Fibroblast of the aortic adventitia (primary cell): ENCODE measurements at places on chromosomes 12 and 14. TPM values are rescaled to one million over a fixed set of nuclear protein-coding genes. Genes with fewer than 3 reads are reported as not detected.

Gene DPPA3
- total RNA-seq: not detected in 2 replicates

Gene GPR137C
- 0.49 and 1.7 TPM in 2 replicates for total RNA-seq

Gene AICDA
- not detected in 2 replicates for total RNA-seq

Gene HCAR1
- 1.5 and 2.2 TPM in 2 replicates for total RNA-seq

Gene WNT5B
- 3.1 and 16.6 TPM in 2 replicates for total RNA-seq

Gene RERGL
- total RNA-seq: not detected in 2 replicates

Gene CLEC2A
- total RNA-seq: not detected in 2 replicates

Gene OR6C76
- not detected in 2 replicates for total RNA-seq

Gene TAS2R9
- total RNA-seq: 0.09 TPM in 1 of 2 replicates, not detected in the other

Gene MYF6
- not detected in 2 replicates for total RNA-seq

Gene CFAP54
- total RNA-seq: 3.0 and 5.6 TPM in 2 replicates

Gene TAS2R8
- 0.45 TPM in 1 of 2 replicates, not detected in the other for total RNA-seq

Gene FSCB
- 0.09 and 1.4 TPM in 2 replicates for total RNA-seq

Gene PTHLH
- 1.6 and 4.3 TPM in 2 replicates for total RNA-seq

Gene KRT85
- total RNA-seq: not detected in 2 replicates

Gene SLC5A8
- not detected in 2 replicates for total RNA-seq

Gene PCNX4
- 114 and 256 TPM in 2 replicates for total RNA-seq

Gene PMCH
- 0.27 TPM in 1 of 2 replicates, not detected in the other for total RNA-seq

Gene LBHD2
- not detected in 2 replicates for total RNA-seq

DNA sequence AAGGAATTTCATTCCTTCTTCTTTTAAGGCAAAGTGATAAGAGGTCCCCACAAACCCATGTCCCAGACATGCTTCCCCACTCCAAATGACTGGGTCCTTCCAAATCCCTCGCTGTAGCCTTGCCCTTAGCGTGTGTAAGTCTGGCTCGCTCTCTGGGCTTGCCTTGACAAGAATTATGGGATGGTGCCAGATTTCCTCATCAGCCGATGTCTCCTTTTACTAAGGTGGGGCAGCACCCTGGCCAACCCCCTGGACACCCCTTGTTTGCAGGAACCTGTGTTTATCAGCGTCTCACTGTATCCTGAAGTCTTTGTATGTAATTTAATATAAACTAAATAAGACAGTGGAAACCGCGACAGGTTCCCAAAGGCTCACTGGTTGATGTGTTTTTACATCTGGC lies 493.3 kb downstream of the EGLN3 start:
- DNase-seq: no peak

DNA sequence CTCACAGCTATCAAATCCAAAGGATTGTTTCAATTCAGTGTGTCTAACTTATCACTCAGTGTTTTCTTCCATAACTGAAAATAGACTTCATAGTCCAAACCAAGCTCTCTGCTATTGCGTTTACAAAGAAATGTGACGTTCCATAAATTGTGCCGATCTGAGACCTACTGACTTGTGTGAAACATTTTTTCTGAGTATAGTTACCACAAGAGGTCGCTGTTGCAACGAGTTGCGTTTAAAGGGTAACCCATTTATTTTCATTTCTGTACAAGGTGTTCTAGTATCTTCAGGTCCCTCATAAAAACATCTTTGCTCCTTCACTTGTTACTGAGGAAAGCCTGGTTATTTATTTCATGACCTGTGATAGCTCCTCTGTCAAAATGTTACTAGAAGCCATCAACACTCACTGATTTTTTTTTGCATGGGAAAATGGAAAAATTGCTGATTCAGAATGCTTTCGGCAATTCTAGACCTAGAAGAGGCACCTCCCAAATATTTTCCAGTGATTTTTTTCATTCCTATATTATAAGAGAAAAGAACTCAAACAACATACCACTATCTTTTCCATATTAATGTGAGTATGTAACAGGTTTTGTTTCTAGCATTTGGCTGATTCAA lies 60.9 kb upstream of the OR4E1 start:
- peak; percentile 27 for DNase-seq

- peak; percentile 63 for DNase-seq
These were observed 1428.3 kb downstream of the AACS start for GRCh38 chr12:126493366-126494108.

DNA sequence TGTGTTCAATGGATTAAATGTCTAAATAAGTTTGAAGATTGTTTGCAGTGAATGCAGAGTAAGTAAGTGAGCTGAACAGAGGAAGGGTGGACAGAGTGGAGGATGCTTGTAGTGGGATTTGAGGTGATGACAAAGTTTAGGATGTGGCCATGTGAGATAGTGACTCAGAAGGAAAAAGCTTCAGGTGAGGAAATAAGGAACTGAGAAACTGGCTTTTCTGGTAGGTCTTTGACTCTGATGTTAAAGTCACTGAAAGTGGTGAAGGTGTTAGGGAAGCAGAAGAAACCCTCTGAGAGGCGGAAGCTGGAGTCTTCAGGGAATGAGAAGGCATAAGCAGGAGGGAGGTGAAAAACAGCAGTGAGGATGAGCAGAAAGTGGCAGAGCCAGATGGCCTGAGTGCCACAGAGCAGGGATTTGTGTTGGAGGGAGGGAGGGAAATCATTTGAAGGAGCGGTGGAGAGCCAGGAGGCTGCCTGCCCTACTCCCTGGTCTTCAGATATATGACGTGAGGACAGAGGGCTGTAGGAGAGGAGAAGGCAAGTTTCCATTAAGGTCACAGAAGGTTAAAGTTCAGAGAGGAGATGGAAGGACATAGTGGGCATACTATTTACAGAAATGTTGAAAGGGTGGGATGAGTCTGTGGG lies 24.8 kb downstream of the RGS6 start:
- no peak for DNase-seq

DNA sequence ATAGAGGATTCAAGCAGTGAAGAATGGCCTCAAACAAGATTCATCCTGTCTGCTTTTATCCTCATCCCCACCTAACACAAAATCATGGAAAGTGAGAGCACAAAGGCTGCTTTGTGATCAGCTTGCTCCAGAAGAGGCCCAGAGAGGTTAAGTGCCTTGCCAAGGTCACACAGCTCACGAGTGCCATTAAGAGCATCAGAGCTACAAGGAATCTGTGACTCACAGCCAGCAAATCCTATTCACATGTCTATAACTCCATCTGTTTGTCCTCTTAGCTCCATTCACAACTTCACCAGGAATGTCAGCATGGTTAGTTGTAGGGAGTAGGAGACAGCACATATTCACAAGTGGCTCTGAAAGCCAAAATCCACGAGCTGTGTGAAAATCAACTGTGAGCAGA lies 79.8 kb downstream of the TTC9 start:
- DNase-seq: no peak

GRCh38 chr14:104935955-104936354 lies 11.3 kb downstream of the PLD4 start:
- DNase-seq: peak; percentile 4

DNA sequence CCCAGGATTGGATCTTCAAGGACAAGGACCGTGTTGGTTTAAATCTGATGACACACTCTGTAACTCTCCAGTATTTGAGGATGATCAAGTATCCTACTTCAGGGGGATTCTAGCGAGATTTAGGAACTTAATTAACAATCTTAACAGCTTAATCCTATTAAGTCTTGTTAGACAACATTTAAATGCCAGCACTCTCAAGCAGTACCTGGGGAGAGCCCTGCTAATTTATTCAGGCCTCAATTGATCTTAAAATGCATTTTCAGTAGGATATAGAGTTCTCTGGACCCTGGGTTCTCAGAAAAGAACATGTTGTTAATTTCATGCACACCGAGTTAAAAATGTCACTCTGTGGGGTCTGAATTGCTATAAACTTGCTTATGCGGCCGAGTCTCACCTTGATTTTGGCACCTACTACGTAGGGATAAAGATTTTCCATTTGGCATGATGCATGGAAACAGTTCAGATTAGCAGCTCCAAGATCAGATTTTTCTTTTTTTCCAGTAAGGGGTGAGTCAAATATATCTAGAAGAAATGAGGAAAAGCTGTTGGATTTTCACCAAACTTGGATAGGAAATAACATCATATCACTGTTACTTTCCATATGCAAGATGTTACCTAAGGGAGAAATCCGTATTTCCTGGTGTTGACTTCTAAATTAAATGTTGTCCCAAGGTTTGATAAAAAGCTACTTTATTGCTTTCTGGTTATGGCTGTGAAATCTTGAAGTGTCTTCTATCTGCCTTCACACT lies 76.1 kb downstream of the SLC24A4 start:
- peak; percentile 41 for DNase-seq

GRCh38 chr12:49825360-49825970 lies 2.7 kb downstream of the NCKAP5L start:
- peak; percentile 61 for DNase-seq

DNA sequence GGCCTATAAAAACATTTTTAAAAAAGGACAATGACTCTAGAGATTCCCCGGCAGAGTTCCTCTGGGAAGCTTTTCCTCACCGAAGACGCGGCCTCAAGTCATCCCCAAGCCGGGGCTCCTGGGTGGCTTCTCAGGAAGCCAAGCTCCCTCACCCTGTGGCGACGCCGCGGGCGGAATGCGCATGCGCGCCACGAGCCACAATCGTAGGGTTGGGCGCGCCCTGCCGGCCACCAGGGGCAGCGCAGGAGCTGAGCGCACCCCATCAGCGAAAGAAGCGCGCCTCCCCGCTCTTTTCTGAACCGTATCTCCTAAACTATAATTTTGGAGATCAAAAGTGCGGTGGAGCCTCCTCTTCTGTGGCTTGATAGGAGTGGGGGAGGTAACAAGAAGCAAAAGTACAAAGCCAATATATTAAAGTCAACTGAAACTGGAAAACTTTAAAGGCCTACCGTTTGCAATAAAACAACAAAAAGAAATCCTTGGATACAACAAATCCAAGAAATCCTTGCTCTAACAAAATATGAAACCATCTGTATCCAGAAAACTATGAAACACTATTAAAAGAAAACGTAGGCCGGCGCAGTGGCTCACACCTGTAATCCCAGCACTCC lies 17.4 kb upstream of the CHFR start:
- DNase-seq: no peak

DNA sequence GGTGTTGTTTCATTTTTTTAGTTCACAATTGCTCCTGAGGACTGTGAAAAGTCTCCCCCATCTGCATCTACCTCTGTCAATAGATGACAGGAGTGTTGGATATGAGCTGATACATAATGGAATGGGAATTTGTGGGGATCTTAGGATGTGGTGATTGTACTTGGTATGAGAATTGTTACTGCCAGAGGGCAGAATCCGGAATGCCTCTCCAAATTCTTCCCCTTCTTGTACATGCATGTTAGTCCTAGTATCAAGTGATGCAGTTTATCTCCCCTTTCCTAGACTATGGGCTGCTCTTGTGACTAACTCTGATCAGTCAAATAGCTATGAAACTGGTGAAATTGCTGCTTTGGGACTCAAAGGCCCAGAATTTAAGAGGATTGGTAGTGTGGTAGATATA lies 24.8 kb upstream of the NOVA1 start:
- DNase-seq: no peak

GRCh38 chr12:115343601-115344000 lies 659.6 kb upstream of the TBX3 start:
- DNase-seq: no peak

GRCh38 chr14:104352493-104353220 lies 214.3 kb downstream of the KIF26A start:
- DNase-seq: no peak

DNA sequence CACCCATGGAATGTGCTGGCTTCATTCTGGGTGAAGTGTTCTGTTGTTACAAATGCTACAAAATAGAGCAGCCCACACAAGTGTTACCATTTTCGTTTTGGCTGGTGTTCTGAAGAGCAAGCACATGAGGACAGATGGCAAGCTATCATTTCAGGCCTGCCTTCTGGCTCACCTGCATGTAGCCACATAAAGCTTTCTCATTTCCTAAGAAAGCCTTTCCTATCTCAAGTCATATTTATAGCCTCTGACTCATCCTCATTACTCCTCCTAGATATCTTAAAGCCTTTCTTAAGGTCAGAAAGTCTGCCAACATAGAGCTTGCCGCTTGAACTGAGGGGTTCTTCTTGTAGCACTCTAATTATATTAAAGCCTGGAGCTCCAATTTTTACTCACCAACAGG lies 89.0 kb downstream of the PTPRR start:
- peak; percentile 45 for DNase-seq

- DNase-seq: no peak
These were observed 159.9 kb downstream of the BMP4 start for GRCh38 chr14:53796734-53797133.

GRCh38 chr12:96710127-96710745 lies 196.8 kb upstream of the NEDD1 start:
- DNase-seq: no peak

GRCh38 chr14:22883173-22883976 lies at the start of gene REM2:
Gene REM2, plus strand, starts transcription at chr14:22883222. Its CDS starts 66 bp downstream, at chr14:22883288.
- DNase-seq: no peak

- peak; percentile 86 for DNase-seq
These were observed 21.6 kb upstream of the CACNA2D4 start for GRCh38 chr12:1939801-1940607.

- DNase-seq: peak; percentile 73
These were observed 2.3 kb upstream of the TRAFD1 start for GRCh38 chr12:112122823-112123690.

DNA sequence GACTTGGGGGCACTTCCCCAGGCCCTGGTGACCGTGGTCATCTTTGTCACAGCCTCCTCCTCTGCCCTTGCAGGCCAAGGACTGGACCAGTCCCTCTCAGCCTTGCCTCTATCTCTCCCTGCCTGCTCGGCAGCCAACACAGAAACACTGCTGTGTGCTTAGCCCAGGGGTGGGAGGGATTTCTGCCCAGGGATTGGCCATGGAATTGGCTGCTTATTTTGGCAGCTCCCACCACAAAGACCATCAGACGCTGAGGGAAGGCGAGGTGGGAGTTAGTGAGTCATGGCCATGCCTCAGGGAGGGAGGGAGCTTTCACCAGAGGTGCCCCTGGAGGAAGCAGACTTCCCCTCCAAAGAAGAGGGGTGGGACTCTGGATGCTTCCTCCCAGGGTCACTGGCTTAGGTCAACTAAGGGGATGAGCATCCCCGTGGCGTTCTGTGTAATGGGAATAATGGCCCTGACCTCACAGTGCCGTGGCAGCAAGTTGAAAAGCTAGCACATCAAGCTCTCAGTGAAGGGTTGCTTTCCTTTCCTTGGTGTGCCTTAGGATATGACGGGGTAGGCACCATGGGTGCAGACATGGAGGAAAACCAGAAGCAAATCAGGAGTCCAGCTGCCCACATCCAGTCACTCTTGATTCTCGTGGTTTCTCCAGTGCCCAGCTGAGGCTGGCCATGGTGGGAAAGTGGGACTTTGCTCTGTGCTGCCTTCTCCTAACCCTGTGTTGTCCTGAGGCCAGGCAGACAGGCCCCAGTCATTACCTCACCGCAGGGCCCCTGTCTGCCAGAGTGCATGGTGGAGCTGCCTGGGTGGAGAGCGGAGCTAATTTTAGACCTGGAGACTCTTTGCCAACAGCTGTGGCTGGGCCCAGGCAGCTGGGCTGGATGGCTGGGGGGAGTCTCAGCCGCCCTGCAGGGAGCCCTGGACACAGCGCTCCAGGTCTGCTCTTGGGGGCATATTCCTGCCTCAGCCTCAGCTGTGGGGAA lies 21.4 kb downstream of the B4GALNT3 start:
- DNase-seq: peak; percentile 92

GRCh38 chr12:110636516-110636915 lies 22.6 kb downstream of the TCTN1 start:
- no peak for DNase-seq

GRCh38 chr12:58774731-58775130 lies 145.6 kb downstream of the LRIG3 start:
- DNase-seq: no peak

GRCh38 chr12:39043424-39043822 lies 138.0 kb upstream of the CPNE8 start:
- DNase-seq: no peak
